ENCODE measurements at places on chromosomes 13 and 19. TPM values are rescaled to one million over a fixed set of nuclear protein-coding genes. Genes with fewer than 3 reads are reported as not detected.

CGB3 gene
- not detected for polyA plus RNA-seq

DYRK1B gene
- 11.3 TPM for polyA plus RNA-seq

ZNF575 gene
- polyA plus RNA-seq: not detected

UBE2L5 gene
- not detected for polyA plus RNA-seq

VAV1 gene
- polyA plus RNA-seq: not detected

FLT1 gene
- not detected for polyA plus RNA-seq

ODAD3 gene
- polyA plus RNA-seq: 5.4 TPM

PCDH20 gene
- polyA plus RNA-seq: 8.0 TPM

B3GNT8 gene
- polyA plus RNA-seq: not detected

PEAK3 gene
- polyA plus RNA-seq: not detected

FRY gene
- 46.6 TPM for polyA plus RNA-seq

C19orf81 gene
- 28.3 TPM for polyA plus RNA-seq

ZNF225 gene
- 6.8 TPM for polyA plus RNA-seq

ZNF681 gene
- 3.6 TPM for polyA plus RNA-seq

MAMSTR gene
- polyA plus RNA-seq: 0.36 TPM

COL5A3 gene
- 0.11 TPM for polyA plus RNA-seq

SYNE4 gene
- 0.19 TPM for polyA plus RNA-seq

ZNF264 gene
- polyA plus RNA-seq: 16.9 TPM

TUBA3C gene
- polyA plus RNA-seq: not detected

ZNF112 gene
- 15.0 TPM for polyA plus RNA-seq

MATK gene
- 4.1 TPM for polyA plus RNA-seq

MCF2L gene
- polyA plus RNA-seq: 88.0 TPM

SCAMP4 gene
- polyA plus RNA-seq: 13.3 TPM

FCGBP gene
- polyA plus RNA-seq: 0.26 TPM

GJB2 gene
- polyA plus RNA-seq: not detected

GRAMD1A gene
- 19.0 TPM for polyA plus RNA-seq

ASPDH gene
- polyA plus RNA-seq: not detected

STK11 gene
- 51.6 TPM for polyA plus RNA-seq

NCAN gene
- polyA plus RNA-seq: 59.5 TPM

VSTM2B gene
- 24.4 TPM for polyA plus RNA-seq

KLC3 gene
- 0.44 TPM for polyA plus RNA-seq

ANO8 gene
- 51.3 TPM for polyA plus RNA-seq

MIR17HG gene
- 1.3 TPM for polyA plus RNA-seq

RGS9BP gene
- not detected for polyA plus RNA-seq

LAIR1 gene
- not detected for polyA plus RNA-seq

PCDH9 gene
- 3.5 TPM for polyA plus RNA-seq

ZNF560 gene
- 0.61 TPM for polyA plus RNA-seq

CABP5 gene
- not detected for polyA plus RNA-seq
